ENCODE measurements at places on chromosomes 16 and 17.

- no peak for DNase-seq
Measured at GRCh38 chr17:57400648-57401047, 144.3 kb downstream of the MSI2 start.

- DNase-seq, result no peak
Measured at GRCh38 chr16:72131036-72131435, 37.4 kb downstream of the DHX38 start.

DNA sequence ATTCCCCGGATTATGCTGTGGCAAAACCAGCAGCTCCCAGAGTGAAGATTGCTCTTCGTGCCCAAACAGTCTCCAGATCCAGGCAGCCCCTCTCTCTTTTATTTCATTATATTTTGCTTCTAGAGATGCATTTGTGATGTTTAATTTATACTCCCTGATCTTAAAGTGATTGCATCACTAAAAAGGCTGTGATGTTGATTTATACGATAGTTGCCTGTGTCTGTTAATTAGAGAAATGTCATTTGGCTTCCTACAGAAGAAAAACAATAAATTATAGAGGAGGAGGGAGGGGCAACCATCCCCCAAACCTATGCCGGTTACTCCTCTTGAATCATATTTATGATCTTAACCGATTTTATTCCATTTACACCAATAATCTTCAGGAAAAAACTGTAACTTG lies 615.3 kb downstream of the TOX3 start:
- no peak for DNase-seq

GRCh38 chr16:58448890-58449289 lies 51.1 kb upstream of the NDRG4 start:
- no peak for DNase-seq

- DNase-seq, result no peak
Measured at GRCh38 chr16:56589141-56590039, at the start of gene MT3. Gene MT3 (plus strand): TSS chr16:56589528. CDS start chr16:56589591, 63 bp downstream.

DNA sequence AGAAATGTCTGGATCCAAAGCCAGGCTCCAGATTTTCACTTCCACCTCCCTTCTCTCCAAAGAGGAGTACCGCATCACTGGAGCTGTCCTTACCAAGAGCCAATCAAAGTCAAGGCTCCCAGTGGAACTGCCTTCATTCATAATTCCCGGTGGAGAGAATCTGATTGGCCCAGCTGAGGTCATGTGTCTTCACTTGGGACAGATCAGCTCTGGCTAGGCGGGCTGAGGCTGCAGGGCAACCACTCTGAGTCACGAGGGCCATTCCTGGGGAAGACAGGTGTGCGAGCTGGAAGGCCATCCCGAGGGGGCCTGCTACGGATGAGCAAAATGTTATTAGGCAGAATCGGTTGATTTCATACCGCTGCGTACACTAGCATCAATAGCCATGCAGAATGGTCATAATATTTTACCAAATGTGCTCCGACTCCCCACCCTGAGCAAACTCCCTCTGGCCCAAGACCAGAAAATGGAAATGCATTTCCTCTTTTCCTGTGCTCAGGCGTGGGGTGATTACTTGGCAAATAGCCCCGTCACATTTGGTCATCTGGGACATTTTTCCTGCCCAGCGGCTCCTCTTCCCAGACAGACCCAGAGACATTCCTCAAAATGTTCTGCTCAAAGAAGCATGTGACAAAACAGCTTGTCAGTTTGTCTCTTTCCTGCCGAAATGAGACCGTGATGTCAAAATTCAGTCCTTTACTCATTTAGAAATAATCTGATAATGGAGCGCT lies 111.1 kb downstream of the AIPL1 start:
- DNase-seq, result no peak

GRCh38 chr17:44647736-44648135 lies 8.5 kb upstream of the MEIOC start:
- no peak for DNase-seq

DNA sequence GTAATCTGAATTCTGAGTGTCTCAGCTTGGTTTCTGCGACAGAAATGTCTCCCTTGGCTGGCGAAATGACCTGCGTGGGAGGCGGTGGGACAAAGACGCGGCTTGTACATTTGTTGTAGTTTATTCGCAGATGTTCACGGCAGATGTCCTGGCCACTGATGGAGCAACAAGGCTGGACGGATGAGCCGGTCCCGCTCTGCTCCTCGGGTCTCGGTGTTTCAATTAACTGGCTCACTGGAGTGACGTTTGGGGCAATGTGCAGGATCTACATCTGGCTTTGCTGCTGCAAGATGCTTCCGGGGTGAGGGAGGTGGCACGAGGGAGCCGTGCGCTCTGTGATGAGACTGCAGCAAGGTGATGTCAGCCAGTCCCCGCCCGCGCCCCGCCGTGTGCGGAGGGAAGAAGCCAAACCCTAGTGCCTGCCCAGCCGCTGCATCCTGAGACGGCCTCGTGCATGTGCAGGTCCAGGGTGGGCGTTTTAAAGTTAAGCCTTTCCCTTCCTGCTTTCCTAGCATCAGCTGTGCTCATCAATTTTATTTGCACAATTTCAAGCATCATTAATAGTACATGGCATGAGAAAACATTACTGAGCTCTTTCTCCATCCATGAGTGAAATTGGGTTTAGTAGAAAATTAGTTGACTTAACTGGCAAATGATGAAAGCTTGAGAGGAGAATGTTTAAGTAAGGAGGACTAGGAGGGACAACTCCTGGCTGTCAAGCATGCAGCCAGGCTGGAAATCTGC lies 44.4 kb downstream of the MGAT5B start:
- no peak for DNase-seq

DNA sequence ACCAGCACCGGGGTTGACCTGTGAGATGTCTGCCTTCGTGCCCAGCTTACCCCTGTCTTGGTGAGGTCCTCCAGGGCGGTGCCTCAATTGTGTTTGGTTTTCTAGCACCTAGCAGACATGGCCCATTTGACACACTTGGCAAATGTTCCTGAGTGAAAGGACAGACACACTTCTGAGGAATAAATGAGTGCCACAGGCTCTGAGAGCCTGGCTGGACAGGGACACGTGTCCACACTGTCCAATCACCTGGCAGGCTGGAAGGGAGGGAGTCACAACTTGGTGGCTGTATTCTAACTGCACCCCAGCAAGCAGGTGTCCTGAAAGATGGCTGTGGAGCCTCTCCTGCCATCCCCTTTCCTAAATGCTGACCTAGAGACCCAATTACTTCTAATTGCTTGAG lies 7.4 kb downstream of the MAP3K14 start:
- DNase-seq, result no peak

- DNase-seq, result no peak
Measured at GRCh38 chr16:86037999-86038925, 139.3 kb downstream of the IRF8 start.

- no peak for DNase-seq
Measured at GRCh38 chr16:9135797-9136196, 44.4 kb downstream of the HAPSTR1 start.
